Activated CD8-positive, alpha-beta T cell treated with anti-CD3 and anti-CD28 coated beads for 36 hours (primary cell): ENCODE measurements at places on chromosomes 16 and 17. TPM values are rescaled to one million over a fixed set of nuclear protein-coding genes. Genes with fewer than 3 reads are reported as not detected.

GRCh38 chr16:49684696-49685095 lies 171.2 kb downstream of the ZNF423 start:
- DNase-seq: no peak

DNA sequence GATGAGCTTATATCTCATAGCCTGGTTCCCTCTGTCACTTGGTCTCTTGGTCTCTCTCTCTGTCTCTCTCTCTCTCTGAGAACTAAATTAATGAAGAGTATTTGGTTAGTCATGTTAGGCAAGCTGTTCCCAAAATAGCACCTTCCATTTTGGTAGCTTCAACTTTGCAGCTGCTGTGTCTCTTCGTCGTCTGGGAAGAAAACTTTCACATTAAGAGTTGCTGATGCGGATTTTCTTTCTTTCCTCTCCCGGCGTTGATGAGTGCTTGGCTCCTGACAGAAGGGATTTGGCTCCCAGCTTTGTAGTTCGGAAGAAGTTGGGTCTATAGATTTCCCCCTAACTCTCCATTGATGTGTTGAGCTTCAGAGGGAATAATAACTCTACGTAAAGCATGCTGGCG lies at the start of gene RBFOX1:
RBFOX1 (plus strand) TSS at position 235 of the 400 bp plus-strand sequence.
- no peak for DNase-seq

GRCh38 chr17:29347831-29348629 lies 42.1 kb upstream of the TAOK1 start:
- DNase-seq: no peak

DNA sequence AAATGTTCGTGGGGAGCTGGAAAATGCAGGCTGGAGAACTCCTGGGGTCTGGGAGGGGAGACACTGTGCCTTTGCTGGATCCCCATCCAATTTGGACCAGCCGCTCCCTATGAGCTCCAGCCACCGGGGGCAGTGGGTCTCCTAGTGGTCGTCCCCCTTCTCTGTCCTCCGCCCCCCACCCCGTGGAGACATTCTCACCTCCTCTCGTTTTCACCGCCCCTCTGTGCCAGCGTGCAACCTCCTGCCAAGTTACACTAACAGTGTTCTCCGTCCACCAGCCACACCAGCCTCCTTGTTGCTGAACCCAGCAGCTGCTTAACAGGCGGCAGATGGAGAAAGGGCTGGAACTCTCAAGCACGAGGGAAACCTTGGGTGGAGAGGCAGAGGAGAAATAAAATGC lies 67.4 kb upstream of the SOX9 start:
- no peak for DNase-seq

DNA sequence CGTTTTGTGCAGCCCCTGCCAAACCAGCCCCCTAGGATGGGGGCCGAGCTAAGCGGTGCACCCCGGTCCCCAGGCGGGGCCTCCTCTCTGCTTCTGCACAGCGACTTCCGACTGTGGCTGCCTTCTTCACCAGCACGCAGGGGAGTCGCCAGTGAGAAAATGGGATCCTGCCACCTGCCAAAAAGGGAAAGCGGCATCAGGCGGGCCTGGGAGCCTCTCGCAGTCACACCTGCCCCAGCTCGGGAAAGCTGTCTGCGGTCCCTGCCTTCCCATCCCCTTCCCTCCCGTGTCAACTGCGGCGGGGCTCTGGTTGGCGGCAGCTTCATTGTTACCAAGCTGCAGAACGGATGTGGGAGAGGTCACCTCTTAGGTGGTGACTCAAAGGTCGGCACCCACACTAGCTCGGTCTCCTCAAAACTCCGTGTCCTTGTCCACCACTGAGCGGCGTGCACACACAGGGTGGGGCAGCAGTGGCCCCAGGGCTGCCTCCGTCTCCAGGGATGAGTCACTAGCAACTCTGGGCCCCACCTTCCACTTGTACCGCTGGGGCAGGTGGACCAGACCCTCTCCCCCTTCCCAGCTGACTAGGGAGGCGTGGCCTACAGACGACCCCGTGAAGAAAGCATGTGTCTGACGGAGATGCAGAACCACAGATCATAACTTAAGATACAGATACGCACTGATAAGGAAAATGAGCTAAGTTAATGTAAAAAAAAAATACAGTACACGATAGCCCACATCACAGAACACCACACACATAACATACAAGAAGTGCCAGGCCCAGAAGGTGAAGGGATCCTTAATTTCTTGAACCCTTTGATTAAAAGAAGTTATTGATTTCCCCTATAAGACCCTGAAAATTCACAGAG lies 1.5 kb upstream of the PCYT2 start:
- DNase-seq: no peak

DNA sequence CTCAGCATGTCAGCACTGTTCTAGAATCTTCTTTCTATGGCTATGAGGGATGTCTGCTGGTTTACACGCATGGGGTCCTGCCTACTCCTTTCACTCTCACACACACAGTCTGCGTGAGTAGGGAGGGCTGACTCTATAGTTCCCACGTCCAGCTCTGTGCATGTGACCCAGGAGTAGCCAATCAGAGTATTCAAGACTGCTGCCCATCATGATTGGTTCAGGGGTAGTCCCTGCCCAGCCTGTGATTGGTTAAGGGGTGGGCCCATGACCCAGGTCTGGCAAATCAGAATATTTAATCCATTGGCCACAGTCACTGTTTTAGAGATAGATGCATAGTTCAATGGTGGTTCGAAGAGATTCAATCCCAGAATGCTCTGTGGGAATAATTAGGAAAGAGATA lies 151.3 kb upstream of the IRX3 start:
- no peak for DNase-seq

GRCh38 chr16:23754594-23755483 lies at the start of gene CHP2:
Gene CHP2, plus strand, starts transcription at chr16:23755026. Its CDS starts 24 bp downstream, at chr16:23755050.
- no peak for DNase-seq

DNA sequence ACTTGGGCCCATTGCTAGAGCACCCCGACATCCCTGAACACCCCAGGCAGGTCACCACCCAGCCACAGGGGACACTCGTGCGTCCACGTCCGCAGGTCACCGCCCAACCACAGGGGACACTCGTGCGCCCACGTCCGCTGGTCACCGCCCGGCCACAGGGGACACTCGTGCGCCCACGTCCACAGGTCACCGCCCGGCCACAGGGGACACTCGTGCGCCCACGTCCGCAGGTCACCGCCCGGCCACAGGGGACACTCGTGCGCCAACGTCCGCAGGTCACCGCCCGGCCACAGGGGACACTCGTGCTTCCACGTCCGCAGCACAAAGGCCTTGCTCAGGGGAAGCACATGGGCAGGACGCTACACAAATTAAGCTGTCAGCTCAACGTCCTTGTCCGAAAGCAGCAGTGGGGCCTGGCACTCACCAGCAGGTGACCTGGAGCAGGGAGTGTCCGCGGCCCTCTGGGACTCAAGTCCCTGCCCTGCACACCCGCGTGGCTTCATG lies 17.7 kb downstream of the GALNS start:
- DNase-seq: no peak

GRCh38 chr17:73814075-73814474 lies 169.8 kb upstream of the SDK2 start:
- no peak for DNase-seq

DNA sequence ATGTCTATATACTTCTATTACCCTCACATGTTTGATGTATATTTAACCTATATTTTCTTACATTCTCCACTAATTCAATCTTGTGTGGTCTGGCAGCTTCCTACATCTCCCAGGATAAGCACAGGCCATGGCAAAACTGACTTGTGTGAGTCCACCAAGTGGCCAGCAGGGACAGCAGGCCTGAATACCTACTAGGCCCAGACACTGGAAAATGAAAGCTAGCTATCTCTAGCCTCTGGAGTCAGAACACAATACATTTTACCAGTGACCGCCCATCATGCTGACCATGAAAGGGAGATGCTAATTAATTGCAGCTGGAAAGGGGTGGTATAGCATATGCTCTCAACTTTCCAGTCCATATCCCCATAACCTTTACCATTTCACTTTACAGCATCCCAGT lies 132.3 kb downstream of the PCTP start:
- DNase-seq: no peak

DNA sequence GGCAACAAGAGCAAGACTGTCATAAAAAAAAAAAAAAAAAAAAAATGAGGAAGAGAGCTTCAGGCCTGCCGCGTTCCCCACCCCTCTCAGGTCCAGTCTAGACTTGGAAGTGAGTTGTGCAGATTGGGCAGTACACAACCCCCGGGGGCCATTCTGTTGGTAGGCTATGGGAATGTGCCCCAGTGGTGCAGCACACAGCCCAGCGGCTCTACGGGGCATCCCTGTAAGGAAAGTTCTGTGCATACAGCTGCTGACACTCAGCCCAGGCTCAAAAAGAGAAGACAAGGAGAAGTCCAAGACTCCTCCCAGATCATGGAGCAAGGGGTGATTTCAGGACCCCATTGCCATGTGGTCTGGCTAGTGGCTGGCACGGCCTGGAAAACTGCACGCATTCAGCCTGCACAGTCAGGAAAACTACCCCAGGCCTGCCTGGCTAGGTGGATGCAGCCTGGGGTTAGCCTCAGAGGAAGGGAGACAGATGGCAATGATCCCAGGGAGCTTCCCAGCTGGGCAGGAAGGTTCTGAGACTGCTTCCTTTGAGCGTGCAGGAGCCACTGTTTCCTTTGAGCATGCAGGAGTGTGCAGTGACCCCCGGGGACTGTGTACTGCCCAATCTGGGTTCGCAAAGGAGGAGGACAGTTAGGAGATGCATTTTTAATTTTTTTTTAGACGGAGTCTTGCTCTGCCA lies 44.8 kb downstream of the PECAM1 start:
- no peak for DNase-seq

- peak; percentile 59 for DNase-seq
Measured at GRCh38 chr17:44005527-44006271, 1.3 kb downstream of the NAGS start.

- DNase-seq: peak; percentile 46
Measured at GRCh38 chr16:57185446-57185944, 344 bp downstream of the PSME3IP1 start.

DNA sequence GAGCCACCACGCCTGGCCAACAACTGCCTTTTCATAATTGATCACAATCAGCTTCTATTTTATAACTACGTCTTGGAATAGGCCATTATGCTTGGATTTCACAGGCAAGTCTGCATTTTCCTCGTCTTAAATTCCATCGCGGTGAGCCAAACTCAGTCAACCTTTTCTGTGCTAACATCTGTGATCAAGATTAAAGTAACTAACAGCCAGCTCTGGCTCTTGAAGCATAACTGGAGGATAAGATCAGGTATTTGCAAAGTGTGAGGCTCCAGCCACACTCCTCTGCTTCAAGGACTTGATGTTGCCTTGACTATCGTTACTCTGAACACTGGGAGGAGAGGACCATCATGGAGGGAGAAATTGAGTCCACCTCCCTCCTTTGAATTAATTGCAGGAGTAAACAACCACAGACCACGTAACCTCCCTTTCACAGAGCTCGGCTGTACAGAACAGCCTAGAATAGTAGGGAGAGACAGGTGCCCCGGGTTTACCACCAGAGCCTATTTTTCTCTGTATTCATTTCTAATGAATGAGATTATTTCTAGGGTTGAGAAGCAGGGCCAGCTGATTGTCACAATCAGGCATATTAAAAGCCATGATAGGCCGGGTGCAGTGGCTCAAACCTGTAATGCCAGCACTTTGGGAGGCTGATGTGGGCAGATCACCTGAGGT lies 143.0 kb downstream of the XYLT1 start:
- DNase-seq: no peak

DNA sequence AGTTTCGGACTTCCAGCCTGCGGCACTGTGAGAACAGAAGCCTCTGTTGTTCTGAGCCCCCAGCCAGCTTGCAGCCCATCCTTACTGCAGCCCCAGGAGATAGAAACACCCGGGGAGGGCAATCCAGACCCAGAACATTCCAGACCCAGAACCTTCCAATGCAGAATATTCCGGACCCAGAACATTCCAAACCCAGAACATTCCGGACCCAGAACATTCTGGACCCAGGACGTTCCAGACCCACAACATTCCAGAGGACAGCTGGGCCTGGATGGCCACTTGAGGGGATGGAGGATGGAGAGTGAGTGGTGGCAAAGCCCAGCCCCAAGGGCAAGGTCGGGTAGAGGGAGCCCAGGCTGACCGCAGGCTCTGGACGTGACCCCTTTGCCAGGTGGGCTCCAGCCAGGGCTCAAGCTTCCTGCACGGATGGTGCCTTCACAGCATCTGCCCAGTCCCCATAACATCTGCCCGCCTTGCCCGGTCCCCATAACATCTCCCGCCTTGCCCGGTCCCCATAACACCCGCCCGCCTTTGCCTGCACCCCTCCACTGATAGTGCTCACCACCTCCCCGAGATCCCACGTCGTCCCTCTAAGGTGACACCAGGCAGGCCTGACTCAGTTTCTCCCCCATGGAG lies 3.5 kb downstream of the CBFA2T3 start:
- DNase-seq: no peak

GRCh38 chr16:25747160-25747758 lies 55.5 kb downstream of the HS3ST4 start:
- DNase-seq: peak; percentile 11

DNA sequence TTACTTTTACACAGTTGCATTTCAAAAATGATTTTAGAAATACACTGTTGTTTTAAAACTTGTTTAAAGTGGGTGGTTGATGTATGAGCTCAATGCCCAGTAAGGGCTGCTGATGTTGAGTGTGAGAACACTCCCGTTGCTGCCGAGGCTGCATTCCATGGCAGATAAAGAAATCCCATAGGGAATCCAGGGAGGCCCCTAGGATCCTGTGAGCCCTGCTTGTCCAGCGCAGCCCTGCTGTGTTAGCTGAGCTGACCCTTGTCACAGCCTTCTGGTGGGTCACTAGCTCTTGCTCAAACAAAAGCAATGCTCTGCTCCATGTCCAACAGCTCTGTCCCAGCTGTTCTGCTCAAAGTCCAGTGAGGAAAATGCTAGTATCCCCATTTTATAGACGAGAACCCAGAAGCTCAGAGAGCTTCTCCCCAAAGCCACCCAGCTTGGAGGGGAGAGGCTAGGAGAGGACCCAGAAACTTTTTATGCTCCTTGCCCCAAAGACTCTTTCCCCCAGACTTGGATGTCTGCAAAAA lies 18.6 kb upstream of the COL1A1 start:
- DNase-seq: no peak

- no peak for DNase-seq
Measured at GRCh38 chr17:11130367-11130766, 110.6 kb upstream of the SHISA6 start.

- DNase-seq: peak; percentile 62
Measured at GRCh38 chr16:30902029-30902972, 5.9 kb downstream of the CTF1 start.

- DNase-seq: no peak
Measured at GRCh38 chr16:78443542-78444364, 344.3 kb downstream of the WWOX start.

The KRT222 gene
- total RNA-seq: not detected

The RNF112 gene
- 0.34 TPM for total RNA-seq

The MEFV gene
- not detected for total RNA-seq

The STAT5A gene
- total RNA-seq: 190 TPM

The FOXN1 gene
- total RNA-seq: not detected

The MMP25 gene
- total RNA-seq: 1.5 TPM

The LITAFD gene
- total RNA-seq: not detected

The ADAD2 gene
- total RNA-seq: 0.16 TPM

The CCT6B gene
- 1.4 TPM for total RNA-seq
